ENCODE measurements at places on chromosomes 5 and 9.

DNA sequence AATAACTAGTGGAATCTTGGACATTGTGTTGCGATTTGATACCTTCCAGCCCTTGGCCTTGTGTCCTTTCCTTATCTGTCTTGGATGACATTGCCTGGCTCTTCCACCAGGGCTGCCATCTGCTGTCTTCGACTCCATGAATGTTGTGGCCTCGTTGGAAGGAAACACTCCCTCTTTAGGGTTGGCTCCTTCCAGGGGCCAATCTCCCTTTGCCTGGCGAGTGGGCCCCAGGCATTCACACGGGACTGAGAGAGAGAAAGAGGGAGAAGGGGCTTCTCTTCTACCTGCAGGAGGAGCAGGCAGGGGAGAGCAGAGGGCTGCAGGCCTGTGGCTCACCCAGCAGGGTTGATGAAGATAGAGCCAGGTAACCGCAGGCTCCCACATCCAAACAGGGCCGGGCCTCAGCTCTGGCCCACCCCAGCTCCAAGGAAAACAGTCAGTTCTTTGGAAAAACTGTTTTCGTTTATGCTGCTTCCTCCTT lies 31.3 kb downstream of the FGF1 start:
- DNase-seq, result no peak

- DNase-seq, result no peak
Measured at GRCh38 chr9:90901933-90902332, 100.3 kb downstream of the SYK start.

GRCh38 chr5:89595056-89595455 lies 712.1 kb upstream of the MEF2C start:
- no peak for DNase-seq

GRCh38 chr5:122078116-122079110 lies at the start of gene LOX:
Gene LOX, minus strand, starts transcription at chr5:122078259. Its CDS starts 274 bp downstream, at chr5:122077985.
- DNase-seq, result no peak

GRCh38 chr9:114757984-114758383 lies 47.9 kb downstream of the TNFSF15 start:
- no peak for DNase-seq

DNA sequence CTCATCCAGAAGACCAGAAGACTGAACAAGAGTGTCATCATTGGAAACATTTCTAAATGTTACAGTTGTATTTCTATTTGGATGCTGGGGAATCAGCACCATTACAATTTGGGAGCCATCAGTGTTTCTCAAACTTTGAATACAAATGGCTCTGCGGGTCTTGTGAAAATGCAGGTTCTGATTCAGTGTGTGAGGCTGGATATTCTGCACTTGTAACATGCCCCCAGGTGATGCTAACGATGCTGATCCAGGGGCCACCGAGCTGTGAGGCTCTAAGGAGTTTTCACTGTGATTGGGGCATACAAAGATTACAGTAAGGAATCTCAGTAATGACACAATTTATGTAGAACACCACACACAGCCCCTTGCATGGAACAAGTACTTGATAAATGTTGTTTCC lies 167.7 kb downstream of the ACTL7B start:
- DNase-seq, result no peak

GRCh38 chr9:34518110-34518616 lies 4.6 kb downstream of the ENHO start:
- no peak for DNase-seq

GRCh38 chr5:111699976-111700375 lies 57.0 kb downstream of the NREP start:
- no peak for DNase-seq

DNA sequence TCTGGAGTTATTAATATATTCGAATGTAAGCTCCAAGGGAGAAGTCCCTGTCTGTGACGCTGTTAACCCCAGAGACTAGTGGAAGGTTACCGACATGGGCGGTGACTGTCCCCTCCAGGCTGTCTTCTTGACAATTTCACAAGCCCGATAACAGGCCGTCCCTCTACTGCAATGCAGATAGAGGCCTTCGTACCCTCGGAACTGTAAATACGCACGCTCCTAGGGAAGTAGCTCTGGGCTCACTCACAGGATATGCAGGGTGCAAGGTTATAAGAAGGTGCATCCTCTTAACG lies 680 bp upstream of the RFK start:
- DNase-seq, result peak; percentile 83

DNA sequence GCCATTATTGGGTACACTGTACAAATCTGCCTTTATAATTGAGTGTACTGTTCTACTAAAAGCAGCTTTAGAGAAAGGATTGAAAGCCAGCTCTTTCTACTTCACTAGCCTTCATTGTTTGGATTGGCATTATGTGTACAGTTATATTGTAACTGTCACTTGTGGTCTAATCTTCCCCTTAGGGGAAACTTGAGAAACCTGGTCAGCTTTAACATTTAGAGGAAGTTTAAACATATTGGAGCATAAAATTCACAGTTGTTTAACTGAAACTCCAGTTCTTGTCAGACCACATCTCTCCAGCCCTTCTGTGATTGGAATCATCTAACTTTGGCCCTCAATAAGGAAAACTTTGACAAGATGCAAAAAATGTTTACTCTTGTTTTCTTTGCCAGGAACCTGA lies 24.6 kb downstream of the PIK3R1 start:
- DNase-seq, result no peak
